ENCODE measurements at places on chromosomes 12 and 14.

DNA sequence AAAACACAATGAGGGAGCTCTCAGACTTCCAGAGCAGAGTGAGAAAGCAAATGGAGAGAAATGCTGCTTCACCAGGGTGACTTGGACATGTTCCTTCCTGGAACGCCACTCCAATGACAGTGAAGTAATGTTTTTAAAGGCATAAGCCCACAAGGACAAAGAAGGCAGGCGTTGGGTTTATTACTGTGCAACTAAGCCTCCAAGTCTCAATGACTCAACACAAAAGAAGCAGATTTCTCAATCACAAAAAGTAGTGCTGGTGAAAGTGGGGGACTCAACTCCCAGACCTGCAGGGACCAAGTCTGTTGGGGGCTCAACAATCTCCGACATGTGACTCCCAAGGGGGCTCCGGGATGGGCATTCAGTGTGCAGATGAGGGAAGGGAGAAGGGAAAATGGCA, 505.2 kb downstream of the BCL11B start:
- DNase-seq: no peak

GRCh38 chr12:49672301-49673217, 34.6 kb downstream of the FMNL3 start:
- DNase-seq: no peak

DNA sequence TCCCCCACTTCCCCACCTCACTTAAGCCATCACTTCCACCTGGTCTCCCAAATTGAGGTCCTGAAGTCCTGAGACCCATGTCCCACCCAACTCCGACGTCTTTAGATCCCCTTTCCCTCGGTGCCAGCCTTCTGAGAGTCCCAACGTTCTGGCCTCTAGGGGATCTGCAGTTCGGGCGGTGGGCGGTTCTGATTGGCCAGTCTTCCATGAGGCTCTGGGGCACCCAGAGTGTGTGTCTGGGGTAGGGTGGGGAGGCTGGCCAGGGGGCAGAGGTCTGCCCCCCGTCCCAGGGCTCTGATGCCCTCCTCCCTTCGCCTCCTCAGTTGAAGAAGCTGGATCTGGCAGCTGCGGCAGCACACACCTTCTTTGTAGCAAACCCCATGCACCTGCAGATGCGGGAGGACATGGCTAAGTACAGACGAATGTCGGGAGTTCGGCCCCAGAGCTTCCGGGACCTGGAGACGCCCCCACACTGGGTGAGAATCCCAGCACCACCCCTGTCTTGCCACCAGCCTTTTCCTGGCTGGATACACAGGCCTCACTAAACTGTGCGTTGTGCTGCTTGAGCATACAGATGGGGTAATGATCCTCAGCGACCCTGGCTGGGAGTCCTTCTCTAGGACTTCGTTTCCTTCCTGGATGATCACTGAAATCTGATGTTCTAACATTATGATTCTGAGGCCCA, 1.5 kb downstream of the P3H3 start:
- no peak for DNase-seq

GRCh38 chr14:32602699-32603098, 273.6 kb downstream of the AKAP6 start:
- no peak for DNase-seq

DNA sequence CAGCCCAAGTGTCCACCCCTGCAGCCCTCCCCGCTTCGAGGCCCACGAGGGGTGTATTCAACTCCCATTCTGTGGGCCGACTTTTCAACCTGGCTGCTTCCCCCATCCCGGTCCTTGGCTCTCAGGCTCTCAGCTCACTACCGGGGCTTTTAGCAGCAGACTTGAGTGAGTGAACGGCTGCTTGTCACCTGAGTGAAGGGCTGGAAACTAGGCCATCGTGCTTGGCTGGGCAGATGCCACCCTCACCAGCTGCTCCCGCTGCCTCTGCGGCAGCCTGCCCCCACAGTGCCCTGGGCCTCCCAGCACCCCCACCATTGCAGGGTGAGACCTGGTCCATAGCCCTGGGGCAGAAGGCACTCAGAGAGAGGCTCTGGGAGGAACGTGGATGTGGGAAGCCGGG, 59.9 kb downstream of the SLC6A12 start:
- DNase-seq: no peak

- no peak for DNase-seq
Measured at GRCh38 chr12:95440401-95440800, 33.6 kb upstream of the METAP2 start.

GRCh38 chr14:21024585-21025370, at the start of gene NDRG2:
TSS of gene NDRG2 (minus strand) at chr14:21025061. CDS start at chr14:21023315, 1,746 bp downstream.
- peak; percentile 63 for DNase-seq

Measured in effector memory CD8-positive, alpha-beta T cell (primary cell).